SK-N-SH (cell line): ENCODE measurements at places on chromosomes 6 and 20.
A peak's percentile ranks its signal among the peaks of the same experiment; 100 is the strongest.

GRCh38 chr6:134764741-134765140, 185.2 kb downstream of the ALDH8A1 start:
- no peak overlapping the region for H3K27ac ChIP-seq
- H3K36me3 ChIP-seq = no peaks in the 10 kb centered on the region
- H3K4me3 ChIP-seq = no peak overlapping the region
- no peak for DNase-seq
- H3K27me3 ChIP-seq = no peaks in the 10 kb centered on the region

- no peaks in the 10 kb centered on the region for H3K36me3 ChIP-seq
- no peak overlapping the region for H3K27ac ChIP-seq
- H3K4me1 ChIP-seq = peaks cover 19% of the 10 kb centered on the region; the same call in 1 of the 2 replicates
- no peak overlapping the region for H3K4me3 ChIP-seq
These were observed 273.4 kb downstream of the ZFAND3 start for GRCh38 chr6:38092964-38093363.

DNA sequence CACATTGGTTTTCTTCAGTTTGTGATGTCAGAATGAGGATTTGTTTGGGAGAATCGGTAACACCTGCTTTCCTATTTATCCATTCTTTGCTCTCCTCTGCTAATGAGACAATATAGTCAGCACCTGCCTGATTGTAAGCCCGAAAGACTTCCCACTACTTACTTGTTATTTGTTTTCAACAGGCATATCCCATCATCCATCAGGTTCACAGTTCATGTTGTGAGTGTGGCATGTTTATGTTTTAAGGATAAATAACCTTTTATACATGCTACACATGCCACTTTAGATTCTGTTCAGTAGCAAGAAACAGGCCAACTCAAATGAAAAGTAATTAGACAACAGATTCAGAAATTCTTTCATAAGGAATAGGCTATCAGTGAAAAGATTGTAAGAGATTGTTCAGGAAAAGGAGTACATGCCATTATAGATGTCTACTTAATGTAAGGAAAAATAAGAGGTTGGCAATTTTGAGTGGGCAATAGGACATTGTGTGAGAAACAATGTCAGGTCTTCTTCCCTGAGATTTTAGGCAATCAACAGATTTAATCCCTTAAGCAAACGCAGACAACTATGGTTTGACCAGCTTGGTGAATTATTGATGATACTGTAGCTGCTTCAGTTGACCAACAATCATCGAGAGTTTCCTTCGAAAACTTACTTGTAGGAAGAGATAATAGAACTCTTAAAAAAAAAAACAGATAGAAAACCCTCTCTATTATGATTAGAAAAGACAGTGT, 7.9 kb upstream of the GPRC6A start:
- DNase-seq = no peak
- H3K4me1 ChIP-seq = no peaks in the 10 kb centered on the region
- no peaks in the 10 kb centered on the region for H3K36me3 ChIP-seq
- no peak overlapping the region for H3K27ac ChIP-seq
- H3K27me3 ChIP-seq = peaks cover 8% of the 10 kb centered on the region; the same call in 1 of the 2 replicates

DNA sequence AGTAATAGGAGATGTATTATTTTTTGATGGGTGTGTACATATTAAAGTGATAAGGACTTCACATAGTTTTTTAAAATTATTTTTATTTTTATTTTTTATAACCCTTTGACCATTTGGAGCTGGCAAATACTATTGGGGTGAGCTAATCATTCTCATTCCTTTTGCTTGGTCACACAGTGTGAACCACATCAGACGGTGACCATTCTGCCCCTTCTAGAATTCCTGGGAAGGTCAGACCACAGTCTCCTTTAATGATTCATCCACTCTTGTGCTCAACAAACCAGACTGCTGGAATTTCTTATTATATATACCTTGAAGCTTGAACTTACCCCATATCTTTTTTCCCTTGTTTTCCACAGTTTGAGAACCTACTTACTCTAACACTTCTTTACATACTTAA, 23.9 kb upstream of the PRL start:
- H3K4me3 ChIP-seq = no peak overlapping the region
- peaks cover 5% of the 10 kb centered on the region; the same call in 1 of the 2 replicates for H3K4me1 ChIP-seq
- H3K36me3 ChIP-seq = no peaks in the 10 kb centered on the region
- DNase-seq = no peak
- H3K27ac ChIP-seq = no peak overlapping the region

DNA sequence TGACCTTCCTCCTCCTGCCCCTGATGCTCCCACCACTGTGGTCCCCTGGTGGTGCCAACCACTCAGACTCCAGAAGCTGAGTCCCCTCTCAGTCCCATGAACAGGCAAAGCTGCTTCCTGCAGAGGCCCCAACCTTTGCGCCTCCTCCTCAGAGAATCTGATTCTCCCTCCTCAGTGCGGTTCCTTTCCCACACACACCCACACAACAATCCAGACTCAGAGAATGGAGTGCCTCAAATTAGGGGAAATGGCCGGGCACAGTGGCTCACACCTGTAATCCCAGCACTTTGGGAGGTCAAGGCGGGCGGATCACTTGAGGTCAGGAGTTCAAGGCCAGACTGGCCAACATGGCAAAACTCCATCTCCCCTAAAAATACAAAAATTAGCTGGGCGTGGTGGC, 23.0 kb downstream of the RIPOR3 start:
- H3K4me3 ChIP-seq = no peak overlapping the region
- no peak for DNase-seq
- no peak overlapping the region for H3K27ac ChIP-seq
- no peaks in the 10 kb centered on the region for H3K27me3 ChIP-seq

GRCh38 chr6:105753207-105753606, 332.9 kb upstream of the PRDM1 start:
- no peak overlapping the region for H3K4me3 ChIP-seq
- no peak for DNase-seq
- no peak overlapping the region for H3K27ac ChIP-seq
- H3K27me3 ChIP-seq = no peaks in the 10 kb centered on the region
- no peaks in the 10 kb centered on the region for H3K36me3 ChIP-seq

GRCh38 chr6:47376930-47377329, 67.2 kb upstream of the TNFRSF21 start:
- peaks cover 18% of the 10 kb centered on the region; the same call in 1 of the 2 replicates for H3K27me3 ChIP-seq
- no peak overlapping the region for H3K4me3 ChIP-seq
- H3K27ac ChIP-seq = no peak overlapping the region
- H3K36me3 ChIP-seq = no peaks in the 10 kb centered on the region
- no peak for DNase-seq

GRCh38 chr6:155528982-155529453, 73.4 kb upstream of the NOX3 start:
- no peaks in the 10 kb centered on the region for H3K27me3 ChIP-seq
- H3K36me3 ChIP-seq = no peaks in the 10 kb centered on the region
- no peak overlapping the region for H3K4me3 ChIP-seq
- H3K27ac ChIP-seq = peak overlapping the region; percentile 89

GRCh38 chr20:15976047-15976736, 597.1 kb downstream of the KIF16B start:
- no peaks in the 10 kb centered on the region for H3K4me1 ChIP-seq
- no peak for DNase-seq
- no peaks in the 10 kb centered on the region for H3K36me3 ChIP-seq
- H3K27me3 ChIP-seq = no peaks in the 10 kb centered on the region
- H3K4me3 ChIP-seq = no peak overlapping the region

- H3K4me1 ChIP-seq = peaks cover 12% of the 10 kb centered on the region; the same call in 1 of the 2 replicates
- H3K27me3 ChIP-seq = no peaks in the 10 kb centered on the region
- no peak overlapping the region for H3K27ac ChIP-seq
- H3K36me3 ChIP-seq = peaks cover 35% of the 10 kb centered on the region
- no peak overlapping the region for H3K4me3 ChIP-seq
These were observed 3.4 kb downstream of the RPS12 start for GRCh38 chr6:132817554-132818403.

DNA sequence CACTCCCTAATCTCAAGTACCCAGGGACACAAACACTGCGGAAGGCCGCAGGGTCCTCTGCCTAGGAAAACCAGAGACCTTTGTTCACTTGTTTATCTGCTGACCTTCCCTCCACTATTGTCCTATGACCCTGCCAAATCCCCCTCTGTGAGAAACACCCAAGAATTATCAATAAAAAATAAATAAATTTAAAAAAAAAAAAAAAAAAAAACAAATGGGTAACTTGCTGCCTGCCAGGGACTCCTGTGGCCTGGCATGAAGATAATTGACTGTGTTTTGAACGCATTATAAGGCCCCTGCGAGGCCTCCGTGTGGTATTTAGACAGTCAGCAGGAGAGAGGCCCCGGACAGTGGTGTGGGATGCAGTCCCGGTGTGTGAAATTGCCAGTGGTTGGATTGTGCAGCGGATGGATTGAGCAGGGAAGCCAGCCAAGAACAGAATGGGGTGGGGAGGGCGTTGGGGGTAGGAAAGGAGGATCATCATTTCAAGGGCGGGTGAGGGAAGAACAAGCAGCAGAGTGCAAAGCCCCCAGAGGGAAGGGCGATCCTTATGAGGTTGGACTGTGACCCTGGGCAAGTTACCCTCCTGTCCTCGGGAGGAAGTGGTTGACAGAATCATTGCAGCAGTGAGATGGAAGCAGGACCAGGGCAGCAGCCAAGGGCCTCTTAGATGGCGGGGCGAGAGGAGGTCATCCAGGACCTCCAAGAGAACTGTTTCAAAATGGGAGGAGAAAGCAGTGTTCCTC, 43.3 kb downstream of the PPARD start:
- no peaks in the 10 kb centered on the region for H3K27me3 ChIP-seq
- H3K27ac ChIP-seq = no peak overlapping the region
- H3K4me3 ChIP-seq = no peak overlapping the region
- DNase-seq = no peak
- H3K4me1 ChIP-seq = peaks cover 3% of the 10 kb centered on the region; the same call in 1 of the 2 replicates

DNA sequence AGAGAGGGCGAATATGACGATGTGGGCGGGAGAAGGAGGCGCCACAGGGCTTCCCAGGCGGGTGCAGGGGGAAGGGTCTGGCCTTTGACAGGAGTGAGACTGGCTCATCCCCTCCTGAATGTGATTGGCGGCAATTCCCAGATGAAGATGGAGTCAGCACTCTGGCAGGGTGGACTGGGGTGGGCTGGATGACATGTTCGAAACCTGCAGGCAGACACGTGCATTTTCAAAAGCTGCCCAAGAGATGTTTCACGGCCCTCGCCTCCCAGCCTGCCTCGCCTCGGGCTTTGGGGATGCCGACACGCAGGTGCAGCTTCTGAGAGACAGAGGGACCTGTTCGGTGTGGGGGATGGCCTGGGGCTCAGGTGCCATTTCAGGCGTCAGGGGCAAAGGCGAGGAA, 66.8 kb upstream of the AFDN start:
- no peak overlapping the region for H3K4me3 ChIP-seq
- no peak for DNase-seq
- H3K4me1 ChIP-seq = peaks cover 6% of the 10 kb centered on the region; the same call in 1 of the 2 replicates
- no peaks in the 10 kb centered on the region for H3K36me3 ChIP-seq

DNA sequence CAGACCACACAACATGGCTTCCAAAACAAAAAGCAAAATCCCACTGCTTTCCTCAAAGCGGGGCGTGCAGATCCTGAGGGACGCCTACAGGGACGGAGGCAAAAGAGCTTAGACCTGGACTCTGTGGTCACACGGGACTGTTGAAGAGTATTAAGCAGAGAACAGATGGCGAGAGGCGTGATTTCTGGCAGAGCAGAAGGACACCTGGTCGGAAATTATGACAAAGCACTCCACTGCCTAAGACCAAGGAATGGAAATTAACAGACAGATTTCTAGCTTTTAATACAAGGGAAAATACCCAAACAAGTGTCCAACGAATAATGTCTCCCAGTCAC, 15.4 kb downstream of the CST7 start:
- peaks cover 75% of the 10 kb centered on the region for H3K36me3 ChIP-seq
- no peaks in the 10 kb centered on the region for H3K4me1 ChIP-seq
- H3K27ac ChIP-seq = no peak overlapping the region

DNA sequence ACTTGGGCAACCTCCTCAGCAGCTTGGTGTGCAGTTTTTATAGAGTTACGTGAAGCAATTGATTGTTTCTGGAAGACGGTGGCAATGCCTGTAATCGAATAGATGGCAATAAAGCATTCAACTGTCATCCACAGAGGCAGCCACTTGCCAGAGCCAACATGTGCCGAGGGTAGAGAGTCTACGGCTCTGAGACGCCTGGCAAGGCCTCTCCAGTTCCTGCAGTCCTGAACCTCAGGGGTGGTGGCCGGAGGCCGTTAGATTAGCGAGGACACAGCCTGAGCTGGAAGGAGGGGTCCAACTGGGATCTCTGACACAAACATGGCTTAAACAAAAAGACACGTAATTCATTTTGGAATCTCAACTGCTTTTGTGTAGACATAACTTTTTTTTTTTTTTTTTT, 775 bp upstream of the TTLL2 start:
- no peaks in the 10 kb centered on the region for H3K36me3 ChIP-seq
- no peak overlapping the region for H3K27ac ChIP-seq
- DNase-seq = no peak
- no peaks in the 10 kb centered on the region; the same call in 1 of the 2 replicates for H3K4me1 ChIP-seq
- H3K4me3 ChIP-seq = no peak overlapping the region
- no peaks in the 10 kb centered on the region for H3K27me3 ChIP-seq

GRCh38 chr20:20454850-20455627, 87.1 kb downstream of the INSM1 start:
- no peaks in the 10 kb centered on the region for H3K27me3 ChIP-seq
- H3K36me3 ChIP-seq = no peaks in the 10 kb centered on the region
- peaks cover 7% of the 10 kb centered on the region; the same call in 1 of the 2 replicates for H3K4me1 ChIP-seq
- H3K27ac ChIP-seq = no peak overlapping the region
- no peak for DNase-seq

- peaks cover 14% of the 10 kb centered on the region for H3K4me1 ChIP-seq
- no peaks in the 10 kb centered on the region for H3K36me3 ChIP-seq
- peak overlapping the region; percentile 51 for H3K27ac ChIP-seq
- no peak overlapping the region for H3K4me3 ChIP-seq
- H3K27me3 ChIP-seq = no peaks in the 10 kb centered on the region
These were observed 146.0 kb upstream of the BEND6 start for GRCh38 chr6:56808871-56809359.

DNA sequence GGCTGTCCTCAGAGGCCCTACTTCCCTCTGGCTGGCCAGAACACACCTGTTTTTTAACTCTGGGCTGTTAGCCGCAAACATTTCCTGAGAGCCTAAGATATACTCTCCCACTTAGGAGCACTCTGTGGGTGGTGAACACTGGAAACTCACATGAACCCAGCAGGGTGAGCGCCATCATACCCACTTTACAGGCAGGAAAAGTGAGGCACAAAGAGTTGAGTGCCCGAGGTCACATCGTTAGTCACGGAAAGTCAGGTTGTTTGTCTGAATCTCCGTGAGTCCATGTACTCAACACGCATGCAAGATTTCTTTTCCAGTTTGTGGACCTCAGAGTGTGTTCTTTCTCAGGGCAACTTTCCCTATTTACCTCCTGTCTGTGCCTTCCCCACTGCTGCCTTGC, 1.9 kb downstream of the BAK1 start:
- H3K27me3 ChIP-seq = no peaks in the 10 kb centered on the region
- H3K4me3 ChIP-seq = no peak overlapping the region
- no peaks in the 10 kb centered on the region for H3K4me1 ChIP-seq

DNA sequence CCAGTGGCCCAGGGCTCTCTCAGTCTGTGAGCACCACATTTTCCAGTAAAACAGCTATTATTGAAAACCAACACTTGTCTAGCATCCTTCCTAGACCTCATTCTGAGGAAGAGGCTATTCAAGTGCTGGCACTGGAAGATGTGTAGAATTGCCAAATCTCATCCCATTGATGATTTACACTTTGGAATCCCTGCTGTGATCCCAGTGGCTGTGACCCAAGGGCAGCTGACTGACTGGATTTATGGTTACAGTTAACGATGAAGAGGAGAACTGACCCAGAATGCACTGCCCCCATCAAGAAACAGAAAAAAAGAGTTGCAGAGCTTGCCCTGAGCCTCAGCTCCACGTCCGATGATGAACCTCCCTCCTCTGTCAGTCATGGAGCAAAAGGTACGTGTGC, 2.4 kb downstream of the CMTR1 start:
- 0 out of 2 replicates have a peak, but pooled peaks cover 4% of the 10 kb centered on the region for H3K4me1 ChIP-seq
- no peak overlapping the region for H3K27ac ChIP-seq
- peaks cover 35% of the 10 kb centered on the region for H3K36me3 ChIP-seq
- DNase-seq = no peak
- no peaks in the 10 kb centered on the region for H3K27me3 ChIP-seq
